SW480 (cell line): ENCODE measurements at places on chromosomes 5 and 9.

GRCh38 chr9:135815830-135816650, 91.3 kb downstream of the CAMSAP1 start:
- DNase-seq = no peak

DNA sequence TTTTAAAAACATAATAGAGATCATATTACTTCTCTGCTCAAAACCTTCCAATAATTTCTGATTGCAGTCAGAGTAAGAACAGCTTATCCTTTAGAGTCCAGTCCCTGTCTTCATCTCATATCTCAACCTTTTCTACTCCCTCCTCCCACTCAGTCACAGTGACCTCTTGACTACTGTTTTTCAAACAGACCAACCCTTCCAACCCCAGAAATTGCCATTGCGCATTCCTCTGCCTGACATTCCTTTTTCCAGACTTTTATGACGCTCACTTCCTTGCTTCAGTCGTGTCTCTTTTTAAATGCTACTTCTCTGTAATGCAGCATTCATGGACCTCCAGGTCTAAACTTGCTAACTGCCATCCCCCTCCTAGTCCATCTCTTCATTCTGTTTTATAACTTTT, 800.5 kb downstream of the BRINP1 start:
- DNase-seq = no peak

GRCh38 chr9:128636556-128637530, 19.8 kb downstream of the DYNC2I2 start:
- no peak for DNase-seq

GRCh38 chr5:119019949-119020348, 31.6 kb upstream of the DTWD2 start:
- no peak for DNase-seq

DNA sequence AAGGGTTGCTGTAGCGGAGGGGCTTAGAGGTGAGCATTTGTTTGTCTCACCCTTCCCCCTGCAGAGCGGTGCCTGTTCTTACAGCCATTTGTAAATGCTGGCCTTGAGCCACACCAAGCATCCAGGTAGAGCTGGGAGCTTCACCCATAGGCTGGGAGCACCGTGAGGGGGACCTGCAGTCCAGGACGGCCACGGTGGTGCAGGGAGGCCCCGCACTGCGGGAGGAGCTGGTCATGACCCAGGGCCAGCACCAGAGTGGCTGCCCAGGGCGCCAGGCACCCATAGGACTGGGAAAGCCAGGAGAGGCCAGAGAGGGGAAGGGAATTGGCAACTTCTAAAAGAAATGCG, 197.3 kb upstream of the ADAMTS16 start:
- DNase-seq = no peak

DNA sequence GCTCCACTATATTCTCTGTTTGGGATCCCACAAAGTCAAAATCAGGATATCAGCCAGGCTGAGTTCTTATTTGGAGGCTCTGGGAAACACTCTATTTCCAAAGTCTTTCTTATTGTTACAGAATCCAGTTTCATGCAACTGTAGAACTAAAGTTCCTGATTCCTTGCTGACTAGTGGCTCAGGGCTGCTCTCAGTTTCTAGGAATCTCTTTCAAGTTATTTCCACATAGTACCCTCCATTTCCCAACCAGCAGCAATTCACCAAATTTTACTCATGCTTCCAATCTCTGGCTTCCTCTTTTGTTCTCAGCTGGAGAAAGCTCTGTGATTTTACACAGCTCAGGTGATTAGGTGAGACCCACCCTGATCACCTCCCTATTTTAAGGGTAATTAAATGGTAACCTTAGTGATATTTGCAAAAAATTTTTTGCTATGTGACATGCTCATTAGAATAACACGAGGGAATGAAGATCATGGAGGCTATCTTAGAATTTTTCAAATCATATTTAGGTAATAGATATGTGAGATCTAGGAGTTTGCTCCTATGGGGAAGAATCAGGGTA, 794.9 kb upstream of the ARRDC3 start:
- DNase-seq = no peak

GRCh38 chr9:127947841-127948710, 10.4 kb upstream of the DPM2 start:
- no peak for DNase-seq

DNA sequence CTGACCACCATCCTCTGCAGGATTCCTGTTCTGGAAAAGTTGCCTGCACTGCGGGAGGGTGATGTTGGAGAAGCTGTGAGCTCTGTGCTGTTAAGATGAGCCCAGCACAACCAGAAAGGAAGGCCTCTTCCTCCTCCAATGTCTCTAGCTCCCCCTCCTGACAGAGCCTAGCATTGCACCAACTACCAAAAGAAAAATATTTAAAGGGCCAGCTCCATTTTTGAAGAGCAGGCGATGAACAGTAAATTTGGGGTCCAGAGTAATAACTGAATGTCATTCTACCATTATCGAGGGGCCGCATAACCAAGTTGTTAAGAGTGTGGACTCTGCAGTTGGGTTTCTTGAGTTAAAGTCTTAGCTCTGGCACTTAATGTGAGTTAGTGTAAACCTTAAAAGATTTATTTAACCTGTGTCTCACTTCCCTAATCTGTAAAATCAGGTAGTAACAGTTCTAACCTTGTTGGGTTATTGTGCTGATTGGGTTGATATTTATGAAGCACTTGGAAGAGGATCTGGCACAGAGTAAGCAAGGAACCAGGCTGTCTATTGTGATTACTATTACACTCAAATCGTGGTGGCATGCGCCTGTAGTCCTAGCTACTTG, 3.9 kb downstream of the TEX53 start:
- DNase-seq = peak; percentile 69

DNA sequence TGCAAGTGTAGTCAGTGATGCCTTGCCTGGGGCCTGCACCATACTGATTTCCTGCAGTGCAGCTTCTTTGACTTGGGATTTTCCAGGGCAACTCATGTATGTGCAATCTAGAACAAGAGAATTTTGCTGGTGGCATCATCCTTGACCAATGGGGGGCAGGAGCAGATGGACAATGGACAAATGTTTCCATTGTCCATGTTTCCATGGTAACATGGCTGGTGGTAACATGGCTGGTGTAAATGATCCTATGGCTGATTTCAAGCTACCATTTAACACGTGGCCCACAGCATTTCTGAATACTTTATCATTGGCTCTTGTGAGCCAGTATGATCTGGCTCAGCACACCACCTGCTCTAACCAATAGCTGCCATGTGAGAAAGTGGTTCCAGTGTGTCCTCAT, 130.1 kb upstream of the OSMR start:
- no peak for DNase-seq

- DNase-seq = peak; percentile 3
Measured at GRCh38 chr9:69582018-69582417, 90.2 kb downstream of the APBA1 start.

- no peak for DNase-seq
Measured at GRCh38 chr5:126514131-126514557, 80.9 kb downstream of the ALDH7A1 start.
